ENCODE measurements at places on chromosomes 4 and X.

DNA sequence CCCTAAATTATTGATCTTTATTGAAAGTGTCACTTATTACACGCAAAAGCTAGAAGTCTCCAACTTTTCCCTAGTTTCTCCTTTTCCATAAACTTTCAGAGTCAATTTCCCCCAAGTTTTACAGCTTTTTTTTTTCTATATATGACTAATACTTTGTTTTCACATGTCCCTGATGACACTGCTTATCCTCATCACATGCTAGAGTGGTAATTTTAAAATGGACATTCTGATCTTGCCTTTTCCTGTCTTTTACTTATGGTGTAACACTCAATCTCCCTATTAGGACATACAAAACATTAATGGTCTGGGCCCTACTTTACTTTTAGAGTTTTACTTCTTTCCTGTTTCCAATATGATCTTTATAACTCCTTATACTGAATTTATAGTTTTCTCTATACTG is 112.6 kb downstream of the ANK2 start:
- no peak for DNase-seq

DNA sequence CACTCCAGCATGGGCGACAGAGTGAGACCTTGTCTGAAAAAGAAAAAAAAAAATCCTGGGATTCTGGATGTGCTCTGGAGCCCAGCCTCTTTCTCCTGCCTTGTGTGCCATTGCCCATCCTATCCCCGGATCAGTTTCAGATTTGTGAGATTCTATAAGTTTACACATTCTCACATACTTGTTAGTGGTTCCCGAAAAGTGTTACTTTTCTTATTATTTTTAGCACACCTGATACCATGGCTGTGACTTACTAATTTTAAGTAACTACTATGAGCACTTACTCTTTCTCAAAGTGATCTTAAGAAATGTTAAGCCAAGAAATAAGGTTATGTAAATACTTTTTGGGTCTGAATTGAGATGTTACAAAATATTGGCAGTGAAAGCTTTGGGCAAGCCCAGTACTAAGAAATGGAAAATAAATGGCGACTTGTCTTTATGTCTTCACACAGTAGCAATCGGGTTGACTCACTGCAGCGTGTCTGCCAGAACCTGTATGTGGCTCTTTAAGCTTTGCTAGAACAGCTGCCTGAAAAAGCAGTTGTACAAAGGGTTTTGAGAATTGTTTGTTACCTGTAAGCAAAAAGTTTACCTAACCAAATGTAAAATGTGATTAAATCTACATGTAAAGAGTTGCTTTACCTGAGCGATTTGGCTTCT is 118.7 kb downstream of the KLHL8 start:
- DNase-seq: no peak

GRCh38 chrX:132505116-132505515 is 16.3 kb upstream of the MBNL3 start:
- no peak for DNase-seq

- DNase-seq: no peak
Observed at GRCh38 chr4:89056292-89056952, 563 bp downstream of the FAM13A start.

GRCh38 chr4:17316566-17316965 is 195.3 kb downstream of the QDPR start:
- DNase-seq: no peak

DNA sequence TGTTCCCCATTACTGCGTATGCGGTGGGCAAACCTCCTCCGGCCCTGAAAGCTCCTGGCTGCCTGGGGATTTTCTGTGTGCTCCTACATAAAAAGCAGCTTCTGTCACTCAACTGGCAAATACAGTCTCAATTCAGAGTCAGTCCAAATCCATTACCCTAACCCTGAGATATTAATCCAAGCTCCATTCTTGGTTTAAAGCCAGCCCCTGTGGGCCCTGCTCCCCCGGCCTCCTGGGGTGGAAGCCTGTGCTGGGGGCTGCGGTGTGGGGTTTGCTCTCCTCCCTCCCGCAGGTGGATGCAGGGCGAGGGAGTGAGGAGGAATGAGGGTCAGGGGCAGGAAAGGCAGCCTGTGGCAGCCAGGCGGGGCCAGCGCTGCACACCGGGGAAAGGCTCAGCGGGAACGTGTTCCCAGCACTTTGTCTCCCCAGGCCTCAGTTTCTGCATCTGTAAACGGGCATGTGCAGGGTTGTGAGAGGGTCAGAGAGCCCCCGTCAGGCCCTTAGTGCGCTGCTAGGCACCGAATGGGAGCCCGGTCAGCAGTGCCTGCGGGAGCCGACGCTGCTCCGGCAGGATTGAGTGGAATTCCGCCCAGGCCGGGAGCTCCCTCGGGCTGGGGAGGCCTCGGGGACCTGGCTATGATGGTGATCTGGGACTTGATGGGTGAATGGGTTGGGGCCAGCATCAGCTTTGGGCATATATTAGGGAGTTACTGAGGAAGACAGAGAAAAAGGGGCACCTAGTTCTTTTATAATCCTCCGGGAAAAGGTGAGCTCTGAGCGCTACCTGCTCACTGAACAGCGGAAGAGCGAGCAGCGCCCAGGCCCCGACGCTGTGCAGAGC is 6.3 kb upstream of the RGS12 start:
- DNase-seq: peak; percentile 16

- no peak for DNase-seq
Observed at GRCh38 chrX:43586830-43587229, 69.3 kb upstream of the MAOA start.

DNA sequence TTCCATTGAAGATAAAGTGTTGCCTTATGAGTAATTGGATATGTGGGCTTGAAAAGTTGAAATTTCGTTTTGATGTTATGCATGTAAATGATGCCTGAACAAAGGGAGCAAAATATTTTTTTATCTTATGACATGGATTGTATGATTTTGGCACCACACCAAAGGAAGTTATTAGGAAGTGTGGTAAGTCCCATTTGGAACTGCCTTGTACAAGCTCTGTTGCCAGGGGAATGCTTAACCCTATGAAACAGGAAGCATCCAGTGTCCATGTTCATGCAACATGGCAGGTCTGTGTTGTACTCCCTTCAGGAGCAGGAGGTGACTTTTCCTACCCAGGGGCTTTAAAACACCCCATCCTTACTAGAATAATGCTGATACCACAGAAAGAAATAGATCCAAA is 13.2 kb downstream of the SMPX start:
- no peak for DNase-seq

GRCh38 chr4:2252530-2253091 is 9.3 kb downstream of the MXD4 start:
- no peak for DNase-seq

DNA sequence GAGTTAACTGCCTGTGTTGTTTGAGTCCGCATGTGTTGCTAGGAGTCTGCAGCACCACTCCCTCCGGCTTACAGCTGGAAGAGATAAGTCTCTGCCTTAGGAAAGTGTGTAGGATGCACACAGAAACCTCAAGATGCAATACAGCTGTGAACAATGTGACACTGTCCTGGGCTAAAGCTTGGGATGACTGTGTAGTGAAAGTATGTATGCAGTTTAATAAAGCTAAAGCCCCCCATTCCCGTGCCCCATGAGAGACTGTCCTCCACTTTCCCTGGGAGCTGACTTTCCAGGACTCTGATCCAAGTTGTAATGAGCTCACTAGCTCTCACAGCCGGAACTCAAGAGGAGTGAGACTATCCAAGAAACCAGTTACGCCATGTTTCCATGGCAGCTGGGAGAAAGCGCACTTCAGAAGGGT is 156.6 kb upstream of the FTHL17 start:
- DNase-seq: no peak

GRCh38 chr4:144614850-144615585 is 30.9 kb upstream of the HHIP start:
- DNase-seq: no peak

GRCh38 chr4:8201321-8201781 is 2.3 kb downstream of the SH3TC1 start:
- DNase-seq: no peak

GRCh38 chrX:14864631-14865030 is 8.2 kb downstream of the FANCB start:
- DNase-seq: no peak

- DNase-seq: no peak
Observed at GRCh38 chrX:53831662-53832635, 145.4 kb upstream of the HUWE1 start.

- no peak for DNase-seq
Observed at GRCh38 chr4:101306225-101306624, 41.1 kb downstream of the PPP3CA start.

DNA sequence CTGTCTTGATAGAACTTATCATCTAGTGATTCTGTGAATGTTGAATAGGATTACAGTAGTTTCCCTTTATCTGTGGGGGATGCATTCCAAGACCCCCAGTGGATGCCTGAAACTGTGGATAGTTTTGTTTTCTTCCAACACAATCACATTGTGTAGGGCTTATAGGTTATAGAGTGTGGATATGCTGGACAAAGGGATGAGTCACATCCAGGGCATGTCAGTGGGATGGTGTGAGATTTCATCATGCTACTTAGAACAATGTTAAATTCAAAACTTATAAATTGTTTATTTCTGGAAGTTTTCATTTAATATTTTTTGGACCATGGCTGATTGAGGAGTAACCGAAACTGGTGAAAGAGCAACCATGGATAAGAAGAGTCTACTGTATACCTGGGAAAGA is 432.3 kb upstream of the ATOH1 start:
- no peak for DNase-seq

All from vagina (tissue), 2 donors.